Skeletal muscle cell (primary cell): ENCODE measurements at places on chromosomes 7 and 10.

DNA sequence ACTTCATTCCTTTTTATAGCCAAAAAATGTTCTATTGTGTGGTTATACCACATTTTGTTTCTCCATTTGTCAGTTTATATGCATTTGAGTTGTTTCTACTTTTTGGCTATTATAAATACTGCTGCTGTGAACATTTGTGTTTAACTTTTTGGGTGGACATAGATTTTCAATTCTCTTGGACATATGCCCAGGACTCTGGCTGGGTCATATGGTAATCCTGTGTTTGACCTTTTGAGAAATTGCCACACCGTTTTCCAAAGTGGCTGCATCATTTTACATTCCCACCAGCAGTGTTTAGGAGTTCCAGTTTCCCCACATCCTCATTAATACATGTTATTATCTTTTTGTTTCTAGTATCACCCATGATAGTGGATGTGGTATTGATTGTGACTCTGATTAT, 39.4 kb downstream of the CSGALNACT2 start:
- DNase-seq: no peak

- peak; percentile 58 for DNase-seq
Measured at GRCh38 chr7:92614660-92615174, 24.5 kb upstream of the FAM133B start.

GRCh38 chr7:1950066-1950451, 280.0 kb downstream of the ELFN1 start:
- no peak for DNase-seq

DNA sequence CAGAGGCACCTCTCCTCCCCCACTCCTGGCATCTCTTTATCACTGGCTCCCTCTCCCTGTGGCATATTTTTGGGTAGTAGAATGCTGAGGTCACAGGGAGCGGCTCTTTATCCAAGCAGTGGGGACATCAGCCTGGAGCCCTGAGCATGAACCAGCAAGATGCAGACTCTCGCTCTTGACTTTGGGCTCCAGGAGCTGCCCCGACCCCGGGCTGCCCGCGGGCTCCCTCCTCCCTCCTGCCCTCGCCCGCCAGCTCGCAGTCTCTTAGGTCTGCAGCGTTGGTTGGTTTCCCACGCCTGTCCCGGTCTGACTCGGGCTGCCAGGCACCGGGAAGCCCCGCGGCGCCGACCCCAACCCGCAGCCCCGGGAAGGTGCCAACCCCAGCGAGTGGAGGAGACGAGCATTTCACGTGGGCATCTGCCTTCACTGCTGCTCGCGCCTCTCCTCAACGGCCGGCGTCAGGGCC, 1.3 kb downstream of the INSYN2A start:
- no peak for DNase-seq

DNA sequence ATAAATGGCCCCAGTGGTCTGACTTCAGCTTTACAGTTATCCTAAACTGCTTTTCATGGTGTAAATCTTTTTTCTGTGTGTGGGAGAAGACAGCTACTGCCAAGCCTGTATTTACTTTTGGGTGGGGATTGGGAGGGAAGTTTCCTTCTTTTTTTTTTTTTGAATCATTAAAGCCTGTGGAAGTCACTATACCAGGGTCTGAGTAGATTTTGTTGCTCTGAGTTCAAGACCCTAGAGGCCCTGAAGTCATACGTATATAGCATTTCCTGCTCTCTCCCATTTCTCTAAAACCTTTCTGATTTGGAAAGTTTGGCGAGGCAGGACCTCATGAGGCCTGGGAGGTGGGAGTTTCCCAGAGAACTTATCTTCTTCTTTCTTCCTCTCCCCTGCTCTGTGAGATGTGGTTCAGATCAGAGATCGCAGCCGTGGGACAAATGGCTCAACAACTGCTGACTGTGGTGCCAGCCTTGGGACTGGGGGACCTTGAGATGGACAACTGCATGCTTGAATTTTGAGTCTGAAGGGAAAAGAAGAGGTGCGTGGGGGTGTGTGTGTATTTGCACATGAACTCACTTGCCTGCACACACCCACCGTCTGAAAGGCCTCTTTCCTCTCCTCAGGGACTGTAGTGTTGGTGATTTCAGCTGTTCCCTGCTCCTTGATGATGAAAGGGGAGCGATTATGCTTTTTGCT, 18.1 kb downstream of the LRMDA start:
- DNase-seq: no peak

DNA sequence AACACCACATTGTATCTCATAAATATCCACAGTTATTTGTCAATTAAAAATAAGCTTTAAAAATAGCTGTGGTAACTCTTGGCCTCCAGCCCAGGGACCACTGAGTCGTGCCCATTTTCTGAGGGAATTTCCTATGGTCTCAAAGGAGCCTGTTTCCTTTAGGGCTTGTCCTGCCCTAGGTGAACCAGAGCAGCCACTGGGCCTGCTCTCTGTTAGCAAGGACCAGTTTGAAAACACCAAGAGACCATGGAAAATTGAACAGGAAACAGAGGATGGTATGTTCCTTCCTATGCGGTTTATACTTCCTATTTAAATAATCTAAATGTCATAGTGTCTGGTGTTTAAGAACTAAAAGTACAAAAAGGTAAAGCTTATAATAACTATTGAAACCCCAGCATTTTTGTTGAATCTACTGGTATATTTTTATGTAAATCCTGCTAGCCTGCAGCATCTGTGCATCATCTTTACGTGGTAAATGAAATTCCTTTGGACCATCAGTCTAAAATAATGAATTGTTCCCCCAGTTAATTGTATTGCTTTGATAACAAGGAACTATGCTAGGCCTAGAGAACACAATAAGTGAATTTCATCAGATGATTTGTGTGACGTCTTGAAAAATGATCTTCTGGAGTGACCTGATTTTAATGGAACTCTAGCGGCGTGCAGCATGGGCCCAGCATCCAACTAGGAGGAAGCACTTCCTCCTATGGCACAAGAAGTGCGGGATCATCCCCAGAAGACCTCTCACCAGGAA, 333.7 kb downstream of the GFRA1 start:
- DNase-seq: no peak

- DNase-seq: no peak
Measured at GRCh38 chr10:78215645-78216044, 182.0 kb downstream of the RPS24 start.

DNA sequence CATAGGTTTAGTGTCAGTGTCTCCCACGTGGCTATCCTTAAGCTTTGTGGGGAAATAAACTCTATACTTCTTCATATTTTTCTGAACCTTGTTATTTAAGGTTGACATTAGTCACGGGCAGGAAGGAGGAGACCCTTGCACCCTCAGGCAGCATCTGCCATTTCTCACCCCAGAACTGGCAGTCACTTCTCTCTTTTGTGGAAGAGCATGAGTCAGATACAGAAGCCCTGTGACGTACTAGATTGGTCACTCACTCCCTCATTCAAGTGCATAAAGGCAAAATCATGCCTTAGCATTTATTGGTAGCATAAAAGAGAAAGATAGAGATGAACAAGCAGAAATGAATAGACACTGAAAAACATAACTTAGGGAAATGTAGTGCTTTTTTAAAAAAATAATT, 206.0 kb upstream of the MDFIC start:
- no peak for DNase-seq

DNA sequence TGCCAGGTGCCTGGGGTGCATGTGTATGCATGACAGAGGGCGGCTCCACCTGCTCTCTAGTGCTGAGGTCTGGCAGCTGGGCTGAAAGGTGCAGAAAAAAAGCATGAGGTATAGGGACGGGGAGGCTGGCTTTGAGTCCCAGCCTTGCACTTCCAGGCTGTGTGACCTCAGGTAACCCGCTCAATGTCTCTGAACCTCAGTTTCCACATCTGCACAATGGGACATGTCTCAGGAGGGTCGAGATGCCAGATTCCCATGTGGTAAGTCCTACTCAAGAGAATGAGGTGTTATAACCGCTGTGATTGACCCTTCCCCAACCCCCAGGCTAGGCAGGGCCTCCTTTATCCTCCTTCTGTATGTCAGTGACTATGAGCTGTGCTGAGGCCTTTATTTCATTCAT, 48.8 kb downstream of the ARHGAP22 start:
- DNase-seq: no peak

- DNase-seq: no peak
Measured at GRCh38 chr7:29090836-29091601, 55.3 kb downstream of the CPVL start.

DNA sequence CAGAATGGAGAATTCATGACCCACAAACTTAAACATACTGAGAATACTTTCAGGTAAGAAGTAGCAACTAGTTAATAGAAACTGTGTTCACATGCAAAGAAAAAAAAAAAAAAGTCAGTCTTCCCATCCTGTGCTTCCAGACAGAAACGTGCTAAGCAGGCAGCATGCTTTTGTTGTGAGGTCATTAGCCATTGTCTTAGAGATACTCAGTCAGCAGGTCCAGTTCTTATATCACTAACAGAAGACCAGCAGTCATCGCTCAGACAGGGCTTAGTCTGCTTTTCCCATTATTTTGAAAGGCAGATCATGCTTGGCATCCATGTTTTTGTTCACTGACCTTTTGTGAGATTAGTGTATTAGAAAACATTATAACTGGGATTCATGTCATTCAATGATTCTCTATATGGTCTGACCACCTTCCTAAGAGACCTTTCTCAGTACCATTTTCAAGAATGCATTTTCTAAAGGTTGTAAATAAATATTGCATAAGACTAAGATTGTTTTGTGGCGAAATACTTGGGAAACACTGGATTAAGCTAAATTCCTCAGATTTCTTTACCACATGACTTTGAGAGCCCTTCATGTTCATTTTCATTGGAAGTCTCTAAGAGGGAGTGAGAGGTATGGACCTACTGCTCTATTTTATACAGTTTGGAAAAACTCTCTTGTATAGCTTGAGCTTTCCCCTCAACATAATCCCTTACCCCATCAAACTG, 45.0 kb upstream of the AGBL3 start:
- peak; percentile 73 for DNase-seq

GRCh38 chr7:116713500-116713899, 41.5 kb downstream of the MET start:
- DNase-seq: no peak

DNA sequence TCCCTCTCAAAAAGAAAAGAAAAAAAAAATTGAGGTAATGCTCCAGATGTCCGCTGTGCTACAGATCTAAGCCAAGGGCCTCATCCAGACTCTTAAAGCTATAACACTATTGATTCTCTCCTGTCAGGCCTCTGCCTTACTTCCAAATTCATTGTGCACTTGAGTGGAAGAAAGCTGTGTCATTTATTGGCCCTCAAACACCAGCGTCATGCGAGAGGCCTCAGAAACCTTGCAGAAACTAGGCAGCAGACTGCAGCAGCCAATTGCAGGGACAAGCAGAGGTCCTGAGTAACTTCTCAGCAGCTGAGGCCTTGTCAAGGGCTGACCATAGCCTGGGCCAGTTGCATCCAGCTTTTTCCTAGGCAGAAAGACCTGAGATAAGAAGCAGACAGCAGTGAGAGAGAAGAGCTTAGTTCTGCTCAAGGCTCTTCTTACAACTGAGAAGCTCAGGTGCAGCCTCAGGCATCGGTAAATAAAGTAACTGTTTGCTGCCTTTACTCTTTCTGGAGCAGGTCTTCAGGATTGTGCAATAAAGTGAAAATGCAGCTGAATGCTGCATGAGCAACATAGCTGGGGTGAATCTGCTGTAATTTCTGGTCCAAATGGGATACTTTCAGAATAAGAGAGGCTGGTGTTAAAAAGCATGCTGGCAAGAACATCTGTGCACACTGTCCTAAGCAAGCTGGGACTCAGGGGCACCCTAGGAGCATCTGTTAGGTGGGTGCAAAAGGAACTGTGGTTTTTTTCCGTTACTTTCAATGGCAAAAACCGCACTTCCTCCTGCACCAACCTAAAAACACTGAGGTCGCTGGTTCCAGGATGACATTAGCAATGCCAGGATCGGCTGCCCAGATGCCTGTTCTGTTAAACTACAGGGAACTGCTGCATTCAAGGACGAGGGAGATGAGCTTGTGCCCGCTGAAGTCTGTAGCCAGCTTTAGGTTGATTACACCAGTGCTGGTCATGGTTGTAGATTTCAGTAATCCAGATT, 181.8 kb upstream of the PFKP start:
- DNase-seq: no peak

- DNase-seq: no peak
Measured at GRCh38 chr7:135929249-135929648, 47.9 kb downstream of the MTPN start.

GRCh38 chr10:110857265-110858171, 14.2 kb upstream of the PDCD4 start:
- no peak for DNase-seq

DNA sequence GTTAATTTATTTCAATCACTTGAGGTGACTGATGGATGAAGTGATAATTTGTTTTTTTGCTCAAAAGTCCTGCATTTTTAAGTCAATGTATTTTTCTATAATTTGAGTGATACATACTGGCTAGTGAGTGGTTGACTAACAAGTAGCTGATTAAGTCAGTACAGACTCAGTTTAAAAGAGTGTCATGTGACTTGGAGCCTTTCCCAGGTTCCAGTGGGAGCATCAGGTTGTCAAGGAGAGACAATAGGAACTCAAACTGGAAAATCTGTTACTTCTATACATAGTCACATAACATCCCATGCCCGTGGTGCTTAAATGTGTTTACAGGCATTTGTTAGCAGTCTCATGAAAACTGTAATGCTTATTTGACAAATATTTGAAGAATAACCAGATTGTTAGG, 154.7 kb downstream of the ANK3 start:
- peak; percentile 25 for DNase-seq

GRCh38 chr7:40918701-40919271, 784.0 kb downstream of the SUGCT start:
- DNase-seq: peak; percentile 45

- DNase-seq: no peak
Measured at GRCh38 chr7:125828153-125828700, 898.6 kb upstream of the POT1 start.

DNA sequence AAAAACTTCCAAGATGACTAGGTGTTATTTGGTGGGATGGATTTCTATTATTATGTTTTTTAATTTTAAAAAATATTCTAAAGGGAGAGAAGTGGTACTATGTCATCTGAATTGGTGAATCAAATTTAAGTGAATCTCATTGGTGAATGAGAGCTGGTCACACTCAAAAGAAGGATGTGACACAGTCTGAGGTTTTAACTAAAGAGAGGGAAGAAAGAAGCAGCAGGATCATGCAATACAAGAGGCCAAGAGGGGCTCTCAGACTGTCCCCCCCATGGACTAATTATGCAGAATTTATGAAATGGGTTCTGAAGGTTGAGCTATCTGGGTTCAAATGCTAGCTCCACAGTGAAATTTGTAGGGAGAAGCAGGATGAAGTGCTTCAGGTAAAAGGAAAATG, 16.2 kb downstream of the MACC1 start:
- no peak for DNase-seq

- no peak for DNase-seq
Measured at GRCh38 chr10:92850185-92850584, 1.9 kb downstream of the EXOC6 start.

- no peak for DNase-seq
Measured at GRCh38 chr7:31695859-31696614, 9.0 kb downstream of the PPP1R17 start.

- peak; percentile 91 for DNase-seq
Measured at GRCh38 chr7:132742189-132742612, 165.9 kb upstream of the PLXNA4 start.
